ENCODE measurements at places on chromosomes 6 and 20.

DNA sequence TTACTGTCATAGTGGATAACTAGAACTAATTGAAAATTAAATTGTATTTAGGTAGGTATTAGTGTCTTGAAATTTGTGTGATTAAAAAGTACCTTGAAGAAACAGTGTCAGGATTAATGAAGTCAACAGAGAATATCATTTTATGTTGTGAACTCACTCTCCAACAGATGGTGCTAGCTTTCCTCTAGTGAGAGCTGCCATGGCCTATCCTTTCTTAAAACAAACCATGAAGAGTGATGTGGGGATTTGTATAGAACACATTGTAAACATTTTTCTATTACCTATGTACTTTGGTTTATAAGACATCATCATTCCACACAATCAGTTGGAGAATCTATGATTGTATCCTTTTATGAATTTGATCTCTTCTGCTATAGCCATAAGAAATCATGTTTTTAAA, 4.8 kb upstream of the SRSF12 start:
- no peak for DNase-seq

GRCh38 chr20:57445298-57445697, 54.1 kb downstream of the RBM38 start:
- no peak for DNase-seq

GRCh38 chr6:150072201-150072600, 3.3 kb upstream of the ULBP3 start:
- DNase-seq: no peak

GRCh38 chr20:41437836-41438235, 71.2 kb upstream of the EMILIN3 start:
- DNase-seq: no peak

DNA sequence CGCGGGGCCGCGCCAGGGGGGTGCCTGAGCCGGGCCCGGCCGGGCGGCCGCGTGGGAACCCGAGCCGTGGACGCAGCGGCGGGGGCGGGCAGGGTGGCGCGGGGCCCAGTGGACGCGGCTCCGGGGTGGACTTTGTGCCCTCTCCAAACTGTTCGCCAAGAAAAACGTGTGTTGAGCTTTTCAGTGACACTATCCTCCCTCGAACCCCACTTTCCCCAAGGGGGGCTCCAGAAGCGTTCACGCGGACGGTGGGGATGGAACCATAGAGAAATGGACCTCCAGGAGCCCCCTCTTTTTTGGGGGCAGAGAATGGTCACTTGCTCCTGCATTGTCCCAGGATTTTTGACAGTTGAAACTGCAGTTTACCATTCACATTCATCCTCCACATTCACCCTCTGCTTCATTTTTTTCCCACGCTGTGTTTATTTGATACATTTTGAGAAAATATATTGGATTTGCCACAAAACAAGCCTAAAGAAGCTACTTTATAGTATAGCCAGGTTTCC, 2.9 kb upstream of the HIVEP1 start:
- no peak for DNase-seq

DNA sequence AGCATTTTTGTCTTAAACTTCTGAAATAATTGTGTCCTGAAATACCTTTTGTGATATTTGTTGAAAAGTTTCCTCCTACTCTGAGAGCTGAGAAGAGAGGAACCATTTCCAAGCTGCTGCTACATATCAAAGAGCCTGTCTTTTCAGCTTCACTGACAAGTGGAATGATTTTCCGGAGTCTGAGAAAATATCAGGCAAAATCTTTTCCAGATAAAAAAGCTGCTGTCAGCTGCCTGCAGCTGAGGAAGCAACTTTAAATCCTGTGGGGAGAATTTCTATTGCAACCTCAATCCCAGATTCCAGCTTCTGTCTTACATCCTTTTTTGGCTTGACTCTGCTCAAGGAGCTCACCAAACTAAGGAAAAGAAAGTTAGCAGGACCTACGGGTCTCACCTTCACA, 904.3 kb downstream of the PHF3 start:
- no peak for DNase-seq

DNA sequence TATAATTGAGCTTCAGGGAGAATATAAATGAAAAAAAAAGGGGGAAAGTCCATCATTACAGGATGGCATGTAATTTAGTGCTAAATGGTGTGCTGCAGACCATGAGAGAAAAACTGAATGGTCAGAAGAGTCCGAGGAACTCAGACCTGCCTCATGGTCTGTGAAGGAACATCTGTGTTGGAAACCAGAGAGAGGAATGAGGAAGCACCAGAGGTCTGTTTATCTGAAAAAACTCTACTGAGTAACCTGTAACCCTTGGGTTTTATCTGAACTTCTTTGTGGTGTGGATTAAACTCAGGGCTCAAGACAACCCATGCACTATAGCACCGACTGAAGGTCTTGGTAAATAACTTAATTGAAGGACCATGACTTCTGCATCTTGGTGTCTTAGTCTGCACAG, 108.1 kb downstream of the RNF144B start:
- DNase-seq: no peak

- DNase-seq: no peak
These were observed 667.0 kb upstream of the MARCKS start for GRCh38 chr6:113190170-113190569.

DNA sequence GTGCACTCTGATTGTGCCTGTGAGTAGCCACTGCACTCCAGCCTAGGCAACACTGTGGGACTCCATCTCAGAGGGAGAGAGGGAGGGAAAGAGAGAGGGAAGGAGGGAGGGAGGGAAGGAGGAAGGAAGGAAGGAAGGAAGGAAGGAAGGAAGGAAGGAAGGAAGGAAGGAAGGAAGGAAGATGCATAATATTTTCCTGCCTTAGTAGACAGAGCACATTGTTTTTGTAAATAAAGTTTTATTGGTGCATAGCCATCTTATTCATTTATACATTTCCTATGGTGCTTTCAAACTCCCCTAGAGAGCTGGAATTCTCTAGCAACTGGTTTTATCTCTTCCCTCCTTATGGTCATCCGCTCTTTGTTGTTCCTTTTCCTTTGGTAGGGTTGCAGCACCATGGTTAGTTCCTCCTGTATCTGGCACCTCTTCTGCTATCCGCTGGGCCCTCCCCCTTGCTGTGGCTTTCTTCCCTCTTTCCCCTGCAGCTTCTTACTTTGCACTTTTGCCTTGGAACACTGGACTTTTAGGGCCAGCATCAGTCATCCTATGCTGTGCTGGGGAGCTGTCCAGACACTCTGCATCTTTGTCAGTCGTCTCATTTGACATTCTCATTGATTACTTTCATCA, 20.2 kb downstream of the GPR6 start:
- DNase-seq: no peak

- no peak for DNase-seq
These were observed 27.8 kb downstream of the POFUT1 start for GRCh38 chr20:32235331-32236047.

GRCh38 chr6:85465762-85466161, 15.9 kb downstream of the NT5E start:
- no peak for DNase-seq

DNA sequence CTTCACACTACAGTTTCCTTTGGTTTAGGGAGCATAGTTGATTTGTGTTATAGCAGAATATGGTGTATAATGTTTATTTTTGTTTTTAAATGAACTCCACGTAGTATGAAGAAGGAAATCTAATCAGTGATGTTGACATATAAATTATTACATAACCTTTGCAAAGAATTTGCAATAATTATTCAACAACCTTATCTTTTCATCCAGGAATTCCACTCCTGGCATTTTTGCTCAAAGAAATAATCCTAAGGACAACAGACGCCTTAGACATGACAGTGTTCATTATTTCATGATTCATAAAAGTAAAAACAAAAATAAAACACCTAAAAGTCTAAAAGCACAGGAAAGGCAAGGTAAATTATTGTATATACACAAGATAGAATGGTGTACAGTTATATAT, 229.2 kb downstream of the EPM2A start:
- DNase-seq: no peak

DNA sequence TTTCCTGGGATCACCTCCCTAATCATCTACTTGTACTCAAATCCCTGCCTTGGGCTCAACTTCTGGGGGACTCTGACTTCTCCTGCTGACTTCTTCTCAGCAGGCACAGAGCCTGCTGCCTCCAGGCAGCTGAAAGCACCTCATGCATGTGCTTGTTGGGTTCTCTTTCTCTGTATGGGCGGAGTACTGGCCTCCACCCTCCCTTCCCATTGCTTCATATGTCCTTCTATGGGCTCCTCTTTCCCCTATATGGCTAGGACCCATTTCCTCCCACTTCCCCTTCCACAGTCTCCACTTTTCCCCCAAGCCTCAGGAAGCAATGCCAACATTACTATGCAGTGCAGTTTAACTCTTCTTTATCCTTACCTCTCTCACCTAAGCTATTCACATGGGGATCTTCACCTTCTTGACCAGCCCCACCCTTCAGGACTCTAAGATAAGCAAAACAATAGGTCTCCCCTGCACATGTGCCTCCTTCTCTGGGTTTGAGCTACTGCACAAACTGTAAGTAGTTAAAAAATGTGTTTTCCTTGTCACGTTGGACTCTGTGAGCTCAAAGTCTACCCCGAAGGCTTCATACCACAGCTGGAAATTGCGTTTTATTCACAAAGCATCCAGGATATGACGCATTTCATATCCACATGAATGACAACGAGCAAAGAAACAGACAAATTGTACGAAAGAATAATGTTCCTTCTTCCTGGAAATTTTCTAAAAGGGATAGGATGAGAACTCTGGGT, 93.7 kb downstream of the CDS2 start:
- no peak for DNase-seq

DNA sequence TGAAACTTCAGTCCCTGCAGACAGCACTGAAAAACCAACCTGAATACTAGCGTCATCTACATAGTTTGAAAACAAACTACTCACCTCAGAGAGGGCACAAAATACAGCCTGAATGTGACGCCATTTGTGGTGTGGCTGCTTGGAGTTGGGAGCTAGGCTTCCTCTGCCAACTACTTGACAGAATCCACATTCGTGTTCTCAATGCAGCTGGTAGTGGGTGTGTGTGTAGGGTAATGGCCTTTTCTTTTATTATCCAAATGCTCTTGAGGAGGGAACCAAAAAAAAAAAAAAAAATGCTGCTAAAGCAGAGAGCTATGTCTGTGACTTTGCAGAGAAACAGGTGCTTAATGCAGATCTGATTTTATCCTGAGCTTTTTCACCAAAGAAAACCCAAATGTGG, 207.8 kb downstream of the OTOR start:
- no peak for DNase-seq

DNA sequence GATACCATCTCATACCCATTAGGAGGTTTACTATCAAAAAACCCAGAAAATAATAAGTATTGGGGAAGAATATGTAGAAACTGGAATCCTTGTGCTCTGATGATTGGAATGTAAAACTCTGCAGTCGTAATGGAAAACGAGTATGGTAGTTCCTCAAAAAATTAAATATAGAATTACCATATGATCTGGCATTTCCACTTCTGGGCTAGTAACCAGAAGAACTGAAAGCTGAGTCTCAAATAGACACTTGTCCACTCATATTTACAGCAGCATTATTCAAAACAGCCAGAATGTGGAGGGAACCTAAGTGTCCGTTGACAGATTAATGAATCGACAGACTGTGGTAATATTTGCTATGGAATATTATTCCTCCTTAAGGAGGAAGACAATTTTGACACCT, 44.3 kb downstream of the FOXC1 start:
- no peak for DNase-seq

GRCh38 chr6:130644175-130644574, 183.0 kb upstream of the SMLR1 start:
- no peak for DNase-seq

GRCh38 chr20:63735859-63736718, at the start of gene LIME1:
TSS of gene LIME1 (plus strand) at chr20:63736664. CDS start at chr20:63737550, 886 bp downstream.
- peak; percentile 46 for DNase-seq

- peak; percentile 8 for DNase-seq
These were observed 1.6 kb downstream of the MARCKS start for GRCh38 chr6:113858480-113859348.

DNA sequence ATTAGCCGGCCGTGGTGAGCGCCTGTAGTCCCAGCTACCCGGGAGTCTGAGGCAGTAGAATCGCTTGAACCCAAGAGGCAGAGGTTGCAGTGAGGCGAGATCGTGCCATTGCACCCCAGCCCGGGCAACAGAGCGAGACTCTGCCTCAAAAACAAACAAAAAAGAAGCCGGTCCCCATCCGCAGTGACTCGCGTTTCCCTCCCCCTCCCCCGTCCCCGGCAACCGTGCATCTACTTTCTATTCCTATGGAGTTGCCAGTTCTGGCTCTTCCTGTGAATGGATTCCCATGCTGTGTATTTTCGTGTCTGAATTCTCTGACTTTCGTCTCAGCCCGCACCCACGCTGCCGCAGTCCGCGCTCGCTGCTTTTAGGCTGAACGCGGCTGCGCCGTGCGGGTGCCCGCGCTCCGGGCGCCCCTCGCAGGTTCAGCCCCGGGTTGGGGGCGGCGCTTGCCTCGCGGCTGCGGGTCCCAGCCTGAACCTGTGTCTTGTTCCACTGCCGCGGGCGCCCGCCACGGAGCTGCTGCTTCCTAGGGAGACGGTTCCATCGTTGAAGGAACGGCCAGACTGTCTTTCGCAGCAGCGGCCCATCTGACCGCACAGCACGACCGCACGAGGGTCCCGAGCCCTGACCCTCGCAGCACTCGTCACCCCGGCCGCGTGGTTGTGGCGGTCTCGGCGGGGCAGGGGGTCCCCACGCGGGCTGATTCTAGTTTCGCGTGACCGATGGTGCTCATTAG, 1.1 kb upstream of the MRGBP start:
- no peak for DNase-seq

- no peak for DNase-seq
These were observed 354.2 kb upstream of the SULF2 start for GRCh38 chr20:48139262-48140041.

All from stimulated activated CD4-positive, alpha-beta T cell treated with anti-CD3 and anti-CD28 coated beads, TNF-alpha, amount 100 ng/mL, for 1 hour (primary cell).